ENCODE measurements at places on chromosomes 11 and 22.

DNA sequence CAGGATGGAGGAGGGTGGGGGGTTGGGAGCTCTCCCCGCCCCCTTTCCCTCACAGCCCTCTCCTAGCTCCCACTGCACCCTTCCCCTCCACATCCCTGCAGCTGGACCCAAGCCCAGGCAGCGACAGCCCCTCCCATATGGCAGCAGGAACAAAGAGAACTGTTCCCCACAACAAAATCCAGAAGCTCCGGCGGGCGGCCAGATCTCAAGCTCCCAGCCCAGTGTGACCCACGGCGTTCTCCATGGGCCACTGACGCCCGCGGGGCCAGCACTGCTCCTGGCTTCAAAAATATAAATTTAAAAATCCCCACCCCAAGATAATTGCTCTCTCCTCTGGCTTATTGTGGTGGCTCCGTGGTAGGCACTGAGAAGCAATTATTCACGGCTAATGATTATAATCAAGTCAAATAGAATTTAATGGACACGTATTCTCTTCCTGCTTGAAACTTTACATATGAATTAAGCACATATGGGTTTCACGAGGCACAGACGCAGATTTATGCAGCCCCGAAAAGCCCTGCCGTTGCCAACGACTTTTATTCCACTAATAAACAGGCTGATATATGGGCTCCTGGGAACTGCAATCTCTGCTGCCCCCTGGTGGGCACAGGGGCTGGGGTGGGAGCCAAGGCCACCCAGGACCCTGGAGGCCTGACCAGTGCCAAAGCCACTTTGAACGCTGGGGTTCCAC lies 17.5 kb downstream of the MACROD1 start:
- peak; percentile 58 for DNase-seq

GRCh38 chr11:113593698-113594308 lies 112.3 kb downstream of the TMPRSS5 start:
- DNase-seq = no peak

DNA sequence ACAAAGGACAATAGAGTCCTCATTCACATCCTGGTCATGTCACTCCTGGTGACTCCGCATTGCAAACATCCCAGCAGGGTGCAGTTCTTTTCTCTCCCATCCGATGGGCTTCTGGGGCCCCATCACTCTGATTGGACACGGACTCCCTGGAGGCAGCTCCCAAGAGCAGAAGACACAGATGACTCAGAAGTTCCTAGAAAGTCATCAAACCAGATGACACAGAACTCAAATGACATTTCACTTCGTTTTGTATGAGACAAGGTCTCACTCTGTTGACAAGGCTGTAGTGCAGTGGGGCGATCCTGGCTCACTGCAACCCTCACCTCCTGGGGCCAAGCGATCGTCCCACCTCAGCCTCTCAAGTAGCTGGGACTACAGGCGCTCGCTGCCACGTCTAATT lies 33.2 kb downstream of the ZNF195 start:
- no peak for DNase-seq

GRCh38 chr22:29092243-29092642 lies 19.4 kb downstream of the KREMEN1 start:
- no peak for DNase-seq

DNA sequence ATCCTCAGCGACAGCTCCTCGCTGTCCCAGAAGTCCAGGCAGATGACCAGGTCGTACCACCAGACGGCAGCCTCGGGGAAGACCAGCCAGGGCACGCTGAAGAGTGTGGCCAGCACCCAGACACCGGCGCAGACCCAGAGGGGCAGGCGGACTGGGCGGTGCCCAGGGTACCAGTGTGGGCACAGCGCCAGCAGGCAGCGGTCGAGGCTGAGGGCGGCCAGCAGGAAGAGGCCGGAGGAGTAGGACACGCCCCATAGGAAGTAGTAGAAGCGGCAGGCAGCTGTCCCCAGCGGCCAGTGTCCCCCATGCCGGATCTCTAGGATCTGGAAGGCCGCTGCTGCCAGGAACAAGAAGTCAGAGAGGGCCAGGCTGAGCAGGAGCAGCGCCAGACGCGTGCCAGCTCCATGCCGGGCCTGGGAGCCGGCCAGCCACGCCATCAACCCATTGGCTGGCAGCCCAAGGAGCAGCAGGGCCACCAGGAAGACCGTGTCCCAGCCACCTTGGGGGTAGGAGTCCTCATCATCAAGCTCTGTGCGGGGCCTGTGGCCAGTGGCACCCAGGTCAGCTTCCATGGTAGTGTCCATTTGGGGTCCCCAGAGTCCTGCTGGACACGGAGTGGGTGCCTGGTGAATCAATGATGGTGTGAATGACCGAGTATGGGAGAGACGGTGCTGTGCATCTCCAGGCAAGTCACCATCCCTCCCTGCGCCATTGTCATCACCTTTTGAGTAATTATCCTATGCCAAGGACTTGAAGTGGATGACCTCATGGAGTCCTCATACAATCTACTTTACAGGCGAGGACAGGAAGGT lies at the start of gene GPR152:
TSS of gene GPR152 (minus strand) at position 589 of the 812 bp plus-strand sequence. CDS start at position 584, 5 bp downstream.
- no peak for DNase-seq

- DNase-seq = peak; percentile 42
Measured at GRCh38 chr11:63768237-63769041, at the start of gene ZFTA. ZFTA (minus strand) TSS chr11:63768775; CDS start chr11:63768622, 153 bp downstream.

- no peak for DNase-seq
Measured at GRCh38 chr11:38345286-38345685, 1747.2 kb upstream of the RAG2 start.

GRCh38 chr11:94737171-94737611 lies 31.0 kb upstream of the AMOTL1 start:
- no peak for DNase-seq

GRCh38 chr11:76677458-76677765 lies 6.9 kb upstream of the LRRC32 start:
- no peak for DNase-seq

DNA sequence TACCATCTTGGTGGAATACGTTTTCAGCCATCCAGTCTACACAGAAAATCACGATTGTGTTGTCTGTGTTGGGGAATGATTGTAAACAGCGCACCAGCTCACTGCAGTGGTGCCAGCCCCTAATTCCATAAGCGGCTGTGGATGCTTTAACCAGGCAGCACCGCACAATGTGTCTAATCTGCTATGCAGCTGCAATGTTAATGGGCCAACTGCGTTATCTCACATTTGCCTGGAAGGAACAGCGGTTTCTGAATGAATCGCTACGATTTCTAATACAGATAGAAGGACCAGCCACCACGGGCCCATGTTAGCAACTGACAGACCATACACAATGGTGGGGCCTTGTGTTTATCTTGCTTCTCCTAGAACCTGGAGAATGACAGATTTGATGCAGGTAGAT lies 384.5 kb upstream of the KIRREL3 start:
- no peak for DNase-seq

- peak; percentile 15 for DNase-seq
Measured at GRCh38 chr11:74397501-74398243, 561 bp downstream of the PGM2L1 start.

DNA sequence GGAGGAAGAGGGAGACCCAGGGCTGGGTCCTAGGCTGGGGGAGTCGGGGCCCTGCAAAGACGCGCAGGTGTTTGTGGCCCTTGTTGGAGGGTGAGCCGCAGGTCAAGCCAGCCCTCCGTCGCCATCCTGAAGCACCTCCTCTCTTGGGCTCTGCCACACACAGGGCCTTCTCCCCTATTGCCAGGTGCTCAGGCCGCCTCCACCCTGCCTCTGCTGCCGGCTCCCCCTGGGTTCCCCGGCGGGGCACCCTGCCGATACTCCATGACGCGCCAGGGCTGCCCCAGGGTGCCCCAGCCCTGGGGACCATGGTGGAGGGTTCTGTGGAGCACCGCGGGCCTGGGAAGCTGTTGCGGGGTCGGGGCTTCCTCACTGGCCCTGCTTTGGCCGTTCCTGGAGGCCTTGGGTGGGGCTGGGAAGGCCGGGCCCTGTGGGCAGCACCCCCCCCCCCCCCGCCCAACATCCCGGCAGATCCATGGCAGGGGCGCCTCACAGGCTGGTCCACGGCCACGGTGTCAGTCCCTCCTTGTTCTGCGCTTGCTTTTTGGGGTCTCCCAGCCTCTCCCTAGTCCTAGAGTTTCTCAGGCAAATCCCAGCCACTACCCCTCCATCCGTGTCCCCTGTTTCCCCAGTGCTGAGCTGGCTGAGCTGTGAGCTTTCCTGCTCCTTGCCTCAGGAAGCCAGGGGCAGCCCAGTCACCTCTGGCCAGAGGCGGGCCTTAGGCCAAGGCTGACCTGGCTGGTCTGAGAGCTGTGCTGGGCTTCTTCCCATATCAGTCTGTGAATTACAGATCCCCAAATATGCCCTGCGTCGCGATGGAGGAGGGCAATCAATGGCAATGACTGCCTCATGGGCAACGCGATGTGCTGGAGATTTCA lies 2.3 kb upstream of the ADORA2A start:
- DNase-seq = no peak

- no peak for DNase-seq
Measured at GRCh38 chr11:9313648-9314290, 624 bp downstream of the TMEM41B start.

- DNase-seq = no peak
Measured at GRCh38 chr11:86228269-86229038, 16.1 kb upstream of the EED start.

- no peak for DNase-seq
Measured at GRCh38 chr22:41052661-41053490, 39.5 kb upstream of the EP300 start.

GRCh38 chr22:29715705-29716104 lies 4.1 kb upstream of the CABP7 start:
- no peak for DNase-seq

DNA sequence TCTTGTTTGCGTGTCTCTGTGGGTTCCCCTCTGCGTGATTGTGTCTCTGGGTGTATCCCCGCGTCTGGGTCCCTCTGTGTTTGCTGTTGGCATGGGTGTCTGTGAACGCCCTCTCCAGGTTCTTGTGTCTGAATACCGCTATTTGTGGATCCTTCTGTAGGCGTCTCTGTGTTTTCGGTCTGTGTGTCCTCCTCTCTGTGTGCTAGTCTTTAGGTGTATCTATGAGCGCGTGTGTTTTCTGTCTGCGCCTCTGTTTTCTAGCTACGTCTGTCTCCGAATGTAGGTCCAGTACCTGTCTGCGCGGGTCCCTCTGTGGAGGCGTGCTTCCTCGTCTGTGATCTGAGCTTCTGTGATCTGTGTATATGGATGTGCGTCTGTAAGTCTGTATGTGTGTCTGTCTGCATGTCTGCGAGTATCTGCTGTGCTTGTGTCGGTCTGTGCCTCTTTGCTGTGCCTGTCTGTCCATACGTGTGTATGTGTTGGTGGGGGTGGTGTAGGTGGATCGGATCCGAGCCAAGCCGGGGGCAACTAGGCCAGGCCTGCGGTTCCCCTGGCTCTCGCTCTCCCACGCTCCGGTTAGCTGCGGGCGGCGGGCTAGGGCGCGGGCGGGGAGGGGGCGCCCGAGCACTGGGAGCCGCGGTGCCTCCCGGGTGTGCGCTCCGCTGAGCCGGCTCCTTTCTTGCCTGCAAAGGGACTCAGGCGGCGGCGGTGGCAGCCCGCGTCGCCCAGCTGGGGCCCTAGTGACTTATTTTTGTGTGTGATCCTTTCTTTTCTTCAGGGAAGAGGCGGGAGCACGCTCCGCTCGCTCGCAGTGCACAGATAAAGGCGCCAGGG lies 105.3 kb upstream of the E2F8 start:
- no peak for DNase-seq

GRCh38 chr11:116240710-116241109 lies 532.1 kb downstream of the BUD13 start:
- DNase-seq = no peak

DNA sequence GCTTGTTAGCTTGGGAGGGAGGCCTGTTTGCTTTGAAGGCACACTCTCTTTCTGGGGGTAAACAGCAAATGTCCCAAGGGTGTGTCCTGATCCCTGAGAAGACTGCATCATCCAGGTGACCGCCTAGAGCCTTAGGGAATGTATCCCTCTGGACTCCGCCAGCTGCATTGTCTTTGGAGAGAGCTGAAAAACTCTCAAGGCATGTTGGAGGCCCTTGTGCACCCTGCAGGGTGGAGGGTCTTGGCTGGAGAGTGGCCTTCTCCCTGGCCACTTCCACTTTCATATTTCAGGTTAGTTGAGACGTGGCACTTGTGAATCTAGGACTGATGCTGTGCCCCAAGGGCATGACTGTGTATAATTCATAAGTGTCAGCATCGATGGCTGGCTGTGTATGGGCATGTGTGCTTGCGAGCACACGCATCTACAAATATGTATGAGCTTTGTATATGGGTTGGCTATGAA lies 70.6 kb downstream of the ZBTB16 start:
- DNase-seq = no peak

DNA sequence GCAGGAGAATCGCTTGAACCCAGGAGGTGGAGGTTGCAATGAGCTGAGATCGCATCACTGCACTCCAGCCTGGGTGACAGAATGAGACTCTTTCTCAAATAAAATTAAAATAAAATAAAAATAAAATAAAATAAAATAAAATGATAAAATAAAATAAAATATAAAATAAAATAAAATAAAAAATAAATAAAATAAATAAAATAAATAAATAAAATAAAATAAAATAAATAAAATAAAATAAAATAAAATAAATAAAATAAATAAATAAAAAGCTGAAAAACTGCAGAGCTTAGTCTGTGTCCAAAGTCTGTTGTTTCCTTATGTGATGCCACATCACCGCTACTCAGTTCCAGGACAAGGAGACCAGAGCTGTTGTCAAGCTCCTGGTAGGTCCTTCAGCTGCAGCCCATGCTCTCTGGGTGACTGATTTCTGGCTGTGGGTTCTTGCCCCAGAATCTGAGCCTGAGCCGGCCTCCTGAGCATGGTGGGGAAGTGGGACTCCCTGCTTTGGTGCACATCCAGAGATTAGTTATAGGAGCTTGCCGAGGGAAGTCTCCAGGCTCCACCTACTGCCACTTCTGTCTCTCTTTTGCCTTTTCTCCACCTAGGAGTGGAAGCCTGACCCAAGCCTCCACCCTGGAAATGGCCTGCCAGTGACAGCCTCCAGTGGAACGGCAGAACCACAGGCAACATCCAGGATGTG lies 31.3 kb upstream of the ADA2 start:
- no peak for DNase-seq

DNA sequence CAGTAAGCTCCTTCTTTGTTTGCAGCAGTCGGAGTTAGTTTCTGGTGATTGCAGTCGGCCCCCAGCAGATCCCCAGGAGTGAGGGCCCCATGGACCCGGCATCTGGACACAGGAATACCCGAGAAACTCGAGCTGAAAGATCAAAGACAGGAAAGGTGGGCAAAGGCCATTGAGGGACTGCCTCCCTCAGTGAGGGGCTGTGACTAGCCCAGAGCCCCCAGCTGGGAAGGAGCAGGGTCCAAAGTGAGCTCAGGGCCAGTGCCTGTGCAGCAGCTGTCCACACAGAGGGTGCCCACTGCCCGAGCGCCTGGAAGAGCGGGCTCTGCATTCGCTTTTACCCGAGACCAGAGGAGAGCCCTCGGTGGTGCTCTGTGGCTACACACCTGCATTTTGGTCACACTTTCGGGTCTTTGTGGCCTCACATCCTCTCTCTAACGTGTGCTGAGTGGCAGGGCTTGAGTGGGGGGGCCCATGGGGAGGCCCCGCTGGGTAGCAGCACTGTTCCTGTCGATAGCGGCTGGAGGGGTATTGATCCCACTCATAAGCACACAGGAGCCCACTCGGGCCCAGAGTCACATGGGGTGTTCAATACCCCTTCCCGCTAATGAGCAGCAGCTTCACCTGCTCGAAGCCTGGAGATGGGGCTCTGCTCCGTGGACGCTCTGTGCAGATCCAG lies 532.9 kb downstream of the TBC1D22A start:
- DNase-seq = no peak
